ENCODE measurements at places on chromosomes 3 and 15.

DNA sequence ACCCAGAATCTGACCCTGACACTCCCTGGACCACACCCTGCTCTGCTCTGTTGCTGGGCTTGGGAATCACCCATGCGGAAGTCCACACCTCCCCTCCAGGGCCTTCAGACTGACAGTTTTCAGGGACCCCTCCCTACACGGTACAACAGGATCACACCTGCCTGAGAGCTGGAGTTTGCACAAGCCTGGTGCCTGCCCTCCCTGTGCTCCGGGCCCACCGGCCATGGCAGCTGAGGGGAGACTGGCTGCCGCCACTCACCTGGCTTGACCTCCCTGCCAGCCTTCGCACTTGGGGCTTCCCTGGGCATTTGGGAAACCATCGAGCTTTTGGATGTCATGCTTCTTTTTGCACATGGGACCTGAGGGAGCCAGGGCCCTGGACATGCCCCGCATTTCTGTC, 95.9 kb upstream of the ANKRD34C start:
- no peak for DNase-seq

- no peak for DNase-seq
Measured at GRCh38 chr3:155428563-155428962, 135.1 kb upstream of the STRIT1 start.

- DNase-seq = no peak
Measured at GRCh38 chr3:195732940-195733339, 12.2 kb downstream of the MUC20 start.

- peak; percentile 39 for DNase-seq
Measured at GRCh38 chr15:51776952-51777569, 25.7 kb downstream of the TMOD2 start.

- no peak for DNase-seq
Measured at GRCh38 chr15:31300208-31300661, 26.4 kb upstream of the KLF13 start.

- no peak for DNase-seq
Measured at GRCh38 chr3:28322464-28322863, 26.1 kb upstream of the ZCWPW2 start.

- DNase-seq = peak; percentile 47
Measured at GRCh38 chr15:58227706-58228543, 89.7 kb downstream of the AQP9 start.

- no peak for DNase-seq
Measured at GRCh38 chr3:133092681-133093080, 54.5 kb downstream of the TMEM108 start.

DNA sequence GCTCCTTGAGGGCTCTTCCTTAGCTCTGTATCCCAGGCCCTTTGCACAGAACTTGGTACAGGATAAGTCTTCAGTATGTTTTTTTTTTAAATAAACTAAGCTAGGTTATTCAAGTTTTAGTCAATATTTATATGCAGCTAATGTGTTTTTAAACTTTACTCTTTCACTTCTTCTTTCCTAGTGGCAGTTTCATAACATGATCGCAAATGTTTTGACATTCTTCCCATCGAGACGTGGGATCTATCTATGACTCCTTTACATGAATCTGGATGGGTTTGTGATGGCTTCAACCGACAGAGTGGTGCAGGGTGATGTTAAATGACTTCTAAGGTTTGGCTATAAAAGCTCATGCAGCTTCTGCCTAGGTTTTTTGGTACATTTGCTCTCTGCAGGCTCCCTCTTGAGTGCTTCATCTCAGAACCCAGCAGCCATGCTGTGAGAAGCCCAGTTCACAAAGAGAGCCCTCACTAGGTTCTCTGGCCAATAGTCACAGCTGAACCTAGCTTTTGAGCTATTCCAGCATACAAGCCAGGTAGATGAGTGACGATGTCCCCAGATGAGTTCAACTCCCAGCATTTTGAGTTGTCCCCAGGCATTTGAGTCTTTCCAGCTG, 13.5 kb upstream of the MECOM start:
- no peak for DNase-seq

- DNase-seq = no peak
Measured at GRCh38 chr15:97678656-97679055, 281.8 kb upstream of the ARRDC4 start.

GRCh38 chr3:62374341-62375218, 1.2 kb upstream of the FEZF2 start:
- no peak for DNase-seq

DNA sequence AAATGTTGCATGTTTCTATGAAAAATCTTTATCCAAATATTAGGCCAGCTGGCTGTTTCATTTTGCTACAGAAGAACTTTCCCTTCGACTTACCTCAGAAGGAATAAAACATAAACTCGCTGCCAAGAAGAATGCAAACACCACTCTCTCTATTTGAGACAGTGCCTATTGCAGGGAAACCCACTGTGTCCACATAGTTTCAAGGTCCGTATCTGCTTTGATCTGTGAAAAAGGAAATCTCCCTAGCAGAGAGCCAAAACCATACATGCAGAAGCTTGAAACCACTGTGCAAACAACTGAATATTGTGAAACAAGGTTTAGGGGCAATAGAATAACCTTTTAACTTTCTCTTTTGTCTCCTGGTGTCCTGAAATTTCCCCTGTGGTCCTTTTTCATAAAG, 35.0 kb upstream of the CAPN7 start:
- no peak for DNase-seq

DNA sequence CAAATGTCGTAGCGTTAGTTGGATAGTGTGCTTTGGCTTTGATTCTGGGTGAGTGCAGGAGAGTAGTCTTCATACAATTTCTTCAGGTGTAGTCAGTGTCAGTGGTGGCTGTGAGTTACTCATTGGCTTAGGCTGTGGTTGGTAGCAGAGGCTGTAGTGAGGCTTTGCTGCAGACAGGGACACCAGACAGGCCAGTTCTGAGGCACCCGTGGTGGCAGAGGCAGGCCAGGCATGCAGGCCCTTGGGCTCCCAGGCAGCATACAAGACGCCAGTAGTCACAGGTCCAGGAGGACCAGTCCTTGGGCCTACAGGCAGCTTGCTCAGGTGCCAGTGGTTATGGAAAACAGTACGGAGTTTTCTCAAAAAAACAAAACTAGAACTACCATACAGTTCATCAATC, 61.3 kb downstream of the DMXL2 start:
- no peak for DNase-seq

DNA sequence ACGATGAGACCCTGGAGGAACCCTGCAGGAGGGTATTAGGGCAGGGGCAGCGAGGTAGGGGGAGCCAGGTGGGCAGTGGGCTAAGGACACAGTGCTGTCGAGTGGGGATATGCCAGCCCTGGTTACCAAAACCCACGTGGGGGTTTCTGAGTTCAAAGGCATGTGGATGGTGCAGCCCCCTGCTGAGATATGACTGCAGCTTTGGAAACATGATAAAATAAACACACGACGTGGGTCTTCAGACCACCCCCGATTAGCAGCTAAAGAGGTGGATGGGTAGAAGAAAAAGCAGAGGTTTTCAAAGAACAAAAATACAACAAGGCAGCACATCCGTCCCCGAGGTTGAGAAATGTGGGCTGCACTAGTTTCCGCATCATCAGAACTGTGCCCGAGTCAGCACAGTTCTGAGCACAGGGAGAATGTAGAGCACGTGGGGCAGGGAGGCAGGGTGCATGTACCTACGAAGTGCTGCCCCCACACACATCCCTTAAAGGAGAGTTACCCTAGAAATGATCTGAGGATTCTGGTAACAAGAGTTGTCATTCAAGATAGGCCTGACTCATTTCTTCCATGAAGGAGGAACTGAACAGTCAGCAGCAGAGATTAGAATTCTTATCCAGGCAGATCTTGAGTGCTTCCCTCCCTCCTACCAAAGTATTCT, 121.3 kb downstream of the RPLP1 start:
- no peak for DNase-seq

- DNase-seq = no peak
Measured at GRCh38 chr3:45631486-45631885, 36.9 kb downstream of the LIMD1 start.

- DNase-seq = no peak
Measured at GRCh38 chr3:39378957-39379777, 4.0 kb upstream of the SLC25A38 start.

DNA sequence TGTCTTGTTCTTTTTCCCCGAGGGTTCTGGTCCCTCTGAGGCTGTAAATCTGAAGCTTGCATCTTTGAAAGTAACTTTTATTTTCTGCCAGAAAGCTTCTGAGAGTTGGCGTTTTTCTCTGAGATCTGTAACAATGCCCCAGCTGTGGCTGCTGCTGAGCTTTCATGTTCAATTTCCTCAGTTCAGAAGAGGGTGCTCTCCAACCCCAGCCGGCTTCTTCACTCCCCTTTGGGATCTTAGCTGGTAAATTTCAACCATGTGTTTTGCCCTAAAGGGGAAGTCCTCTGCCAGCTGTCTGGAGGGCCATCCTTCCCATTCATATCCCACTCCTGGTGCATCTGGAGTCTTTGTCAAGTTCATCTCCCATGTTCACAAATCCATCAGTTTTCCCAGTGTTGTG, 18.3 kb upstream of the CFAP100 start:
- DNase-seq = no peak

DNA sequence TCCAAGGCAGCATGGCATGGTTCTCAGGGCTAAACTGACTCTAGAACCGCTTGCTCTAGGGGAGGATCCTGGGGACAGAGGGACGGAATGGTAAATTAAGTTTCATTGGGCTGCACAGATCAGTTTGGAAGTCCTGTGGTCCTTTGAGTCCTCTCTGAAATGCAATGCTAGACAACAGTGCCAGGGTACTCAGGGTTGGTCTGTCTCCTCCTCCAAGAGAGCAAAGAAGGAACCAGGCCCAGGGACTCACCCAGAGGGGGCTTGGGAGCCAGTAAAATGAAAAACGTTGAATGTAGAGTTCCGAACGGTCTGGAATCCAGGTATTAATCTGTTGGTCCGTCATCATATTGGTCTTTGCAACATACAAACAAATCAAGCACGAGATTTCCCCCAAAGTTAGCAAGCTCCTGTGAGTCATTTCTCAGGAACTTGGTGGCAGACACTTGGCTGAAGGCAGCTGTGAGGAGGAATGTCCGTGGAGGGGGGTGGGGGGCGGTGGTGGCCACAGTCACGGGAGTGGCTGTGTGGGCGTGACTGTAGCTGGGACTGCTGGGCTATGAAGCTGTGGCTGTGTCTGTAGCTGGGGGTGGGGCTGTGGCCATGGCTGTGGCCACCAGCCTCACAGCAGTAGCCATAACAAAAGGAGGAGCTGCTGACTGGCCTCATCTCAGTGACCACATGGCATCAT, 361.0 kb downstream of the SHQ1 start:
- DNase-seq = no peak

- no peak for DNase-seq
Measured at GRCh38 chr3:12046406-12046805, 42.2 kb downstream of the SYN2 start.

DNA sequence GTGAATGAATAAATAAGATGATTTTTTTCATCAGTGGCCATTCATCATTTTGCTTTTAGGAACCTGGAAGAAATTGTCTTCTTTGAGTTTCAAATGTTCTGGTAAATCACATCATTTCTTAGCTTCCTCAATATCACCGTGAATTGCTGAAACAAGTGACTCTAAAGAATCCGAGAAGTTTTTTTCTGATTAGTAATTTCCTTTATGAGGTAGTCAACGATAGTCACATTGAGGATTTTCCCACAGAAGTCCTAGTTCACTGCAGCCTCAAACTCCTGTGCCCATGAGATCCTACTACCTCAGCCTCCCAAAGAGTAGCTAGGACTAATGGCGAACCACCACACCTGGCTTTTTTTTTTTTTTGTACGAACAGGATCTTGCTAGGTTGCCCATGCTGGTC, 3.6 kb upstream of the TMPRSS7 start:
- no peak for DNase-seq

- no peak for DNase-seq
Measured at GRCh38 chr3:113898892-113899291, 48.9 kb upstream of the ZDHHC23 start.

DNA sequence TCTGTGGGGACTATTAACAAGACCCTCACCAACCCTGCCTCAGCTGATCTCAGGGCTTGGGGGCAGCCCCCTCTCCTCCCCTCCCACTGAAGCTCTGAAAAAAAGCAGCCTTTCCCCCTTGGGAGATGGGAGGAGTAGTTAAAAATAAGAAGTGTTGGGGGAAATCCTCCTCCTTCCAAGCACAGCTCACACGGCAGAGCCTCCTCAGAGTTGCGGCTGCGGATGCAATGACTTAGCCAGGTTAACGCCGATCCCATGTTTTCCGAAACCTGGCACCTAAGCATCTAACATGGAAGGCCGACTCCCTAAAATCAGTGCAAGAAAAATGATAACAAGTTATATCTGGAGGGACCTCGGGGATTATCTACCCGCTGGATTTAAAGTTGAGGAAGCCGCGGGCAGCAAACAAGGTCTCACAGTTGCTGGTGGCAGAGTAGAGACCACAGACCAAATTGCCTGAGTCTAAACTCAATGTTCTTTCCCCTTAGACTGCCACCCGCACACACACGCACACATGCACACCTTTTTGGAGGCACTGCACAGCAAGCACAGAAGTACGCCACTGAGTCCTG, 1.1 kb upstream of the TPM1 start:
- DNase-seq = no peak

- no peak for DNase-seq
Measured at GRCh38 chr15:81308260-81308659, 15.7 kb downstream of the STARD5 start.

DNA sequence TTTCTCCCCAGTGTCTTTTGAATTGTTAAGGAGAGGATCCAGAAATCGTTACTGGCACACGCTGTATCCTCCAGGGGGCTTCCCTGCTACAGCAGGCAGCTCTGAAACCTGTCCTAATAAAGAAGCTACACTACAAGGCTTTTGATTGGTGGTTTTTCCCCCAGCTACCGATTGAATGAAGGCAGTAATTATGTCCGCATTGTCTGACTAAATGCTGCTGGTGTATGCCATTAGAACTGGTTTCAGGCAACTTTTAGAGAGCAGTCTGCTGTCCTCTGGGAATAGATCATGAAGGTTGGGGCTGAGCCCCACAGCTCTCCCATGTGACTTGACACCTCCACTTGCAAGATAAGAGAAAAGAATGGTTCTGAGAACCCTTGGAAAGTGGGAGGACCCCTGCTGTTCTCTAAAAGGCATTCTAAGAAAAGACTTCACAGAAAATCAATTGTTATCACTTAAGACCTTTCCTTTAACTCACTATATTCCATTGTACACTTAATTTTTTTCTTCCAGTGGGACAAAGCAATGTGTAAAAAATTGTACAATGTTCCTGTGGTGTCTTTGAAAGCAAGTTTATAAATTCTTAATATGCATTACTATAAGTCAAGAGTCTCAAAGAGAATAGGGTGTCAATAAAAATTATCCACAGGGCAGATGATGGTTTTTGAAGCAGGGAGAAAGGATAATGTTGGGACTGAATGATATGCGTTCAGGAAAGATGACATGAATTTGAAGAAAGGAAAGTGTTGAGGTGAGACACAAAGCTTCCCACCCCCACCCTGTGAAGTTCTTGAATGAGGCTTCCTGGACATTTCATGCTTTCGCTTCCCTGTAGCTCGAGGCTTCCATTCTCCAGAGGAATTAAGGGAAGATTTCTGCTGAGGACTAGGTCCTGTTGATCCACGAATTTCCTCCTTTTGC, 53.0 kb upstream of the DAZL start:
- DNase-seq = no peak
